ENCODE measurements at places on chromosomes 11 and 22.

GRCh38 chr11:64742087-64742888 lies 1.7 kb downstream of the RASGRP2 start:
- DNase-seq, result no peak

DNA sequence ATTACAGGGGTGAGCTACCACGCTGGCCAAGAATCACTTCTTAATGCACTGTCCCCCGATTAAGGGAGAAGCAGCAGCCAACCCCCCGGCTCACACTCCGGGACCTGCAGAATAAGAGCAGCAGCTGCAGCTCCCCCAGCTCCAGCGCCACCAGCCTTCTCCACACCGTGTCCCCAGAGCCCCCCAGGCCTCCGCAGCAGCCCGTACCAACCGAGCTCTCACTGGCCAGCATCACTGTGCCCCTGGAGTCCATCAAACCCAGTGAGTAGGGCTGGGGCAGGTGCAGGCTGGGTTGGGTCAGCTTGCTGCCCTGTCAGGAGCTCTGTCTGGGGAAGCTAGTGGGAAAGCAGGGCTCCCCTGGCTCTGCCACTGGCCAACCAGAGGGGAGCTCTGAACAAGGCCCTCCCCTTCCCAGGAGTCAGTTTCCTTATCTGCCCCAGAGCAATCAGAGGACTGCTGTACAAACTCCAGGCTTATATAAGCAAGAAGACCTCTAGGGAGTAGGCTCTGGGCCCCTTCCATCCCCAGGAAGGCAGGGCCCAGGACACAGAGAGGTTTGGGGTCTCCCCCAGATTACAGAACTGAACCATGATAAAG lies 8.5 kb upstream of the SH3BP1 start:
- no peak for DNase-seq

GRCh38 chr11:64653388-64653973 lies 62.5 kb downstream of the SLC22A12 start:
- DNase-seq, result no peak

- no peak for DNase-seq
Measured at GRCh38 chr11:40183073-40184064, 1276.1 kb downstream of the LRRC4C start.

DNA sequence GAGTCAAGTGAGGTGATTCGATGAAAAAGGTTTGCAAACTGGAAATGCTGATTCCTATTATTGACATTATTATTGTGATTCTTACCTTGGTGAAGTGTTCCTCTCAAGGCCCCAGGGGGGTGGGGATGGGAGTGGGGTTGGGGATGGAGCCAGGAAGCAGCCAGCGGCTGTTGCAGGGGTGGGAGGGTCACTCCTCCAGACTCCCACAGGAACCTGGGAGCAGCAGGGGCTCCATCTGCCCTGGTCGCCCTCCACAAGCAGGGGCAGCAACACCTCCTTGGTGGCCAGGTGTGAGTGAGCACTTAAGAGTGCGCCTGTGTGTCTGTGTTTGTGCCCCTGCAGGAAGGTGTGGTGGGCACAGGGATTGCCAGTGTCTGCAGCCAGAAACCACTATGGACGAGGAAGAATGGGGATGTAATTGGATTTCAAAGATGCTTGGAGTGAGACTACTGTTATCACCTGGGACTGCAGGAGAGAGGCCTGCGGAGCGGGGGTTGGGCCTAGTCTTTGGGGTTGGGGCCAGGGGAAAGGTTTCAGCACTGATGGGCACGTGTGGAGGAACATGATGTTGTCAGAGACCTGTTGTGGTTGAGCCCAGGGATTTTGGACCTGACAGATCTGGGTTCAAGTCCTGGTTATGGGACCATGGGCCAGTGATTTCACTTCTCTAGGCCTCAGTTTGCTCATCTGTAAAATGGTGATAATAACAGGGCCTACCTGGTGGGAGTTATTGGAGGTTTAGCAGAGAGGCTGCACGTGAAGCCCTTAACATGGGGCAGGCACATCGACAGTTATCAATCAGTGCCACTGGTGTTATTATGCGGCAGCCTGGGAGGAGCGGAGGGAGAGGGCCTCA lies 3.6 kb upstream of the TP53I11 start:
- DNase-seq, result no peak

DNA sequence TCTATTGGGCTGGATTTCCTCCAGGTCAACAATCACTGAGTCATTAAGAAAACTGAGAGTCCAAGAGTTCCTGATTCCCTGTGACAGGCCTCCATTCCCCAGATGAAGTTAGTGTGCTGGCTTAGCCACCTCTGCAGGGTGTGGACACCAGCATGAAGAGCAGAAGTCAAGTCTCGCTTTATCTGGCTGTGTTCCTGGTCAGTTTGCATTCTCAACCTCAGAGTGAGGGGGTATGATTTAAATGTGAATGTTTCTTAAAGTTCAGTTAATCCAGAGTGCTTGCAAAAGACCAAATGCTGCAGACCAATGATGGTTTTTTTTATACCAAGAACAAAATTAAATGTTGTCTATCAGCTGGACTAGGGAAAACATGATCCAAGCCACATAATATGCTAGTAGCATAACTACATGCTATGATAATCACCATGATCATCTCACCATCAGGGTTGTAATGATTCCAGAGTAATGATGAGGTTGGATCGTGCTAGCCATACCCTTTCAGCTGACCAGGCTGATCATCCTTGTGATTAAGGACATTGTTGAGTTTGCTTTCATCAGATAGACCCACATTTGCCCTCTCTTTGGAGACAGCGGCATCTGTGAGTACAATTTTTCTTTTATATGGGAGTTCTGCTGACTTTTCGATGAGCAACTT lies 145.8 kb upstream of the ARHGAP20 start:
- DNase-seq, result peak; percentile 91

GRCh38 chr11:86175191-86175590 lies 69.4 kb upstream of the EED start:
- no peak for DNase-seq

DNA sequence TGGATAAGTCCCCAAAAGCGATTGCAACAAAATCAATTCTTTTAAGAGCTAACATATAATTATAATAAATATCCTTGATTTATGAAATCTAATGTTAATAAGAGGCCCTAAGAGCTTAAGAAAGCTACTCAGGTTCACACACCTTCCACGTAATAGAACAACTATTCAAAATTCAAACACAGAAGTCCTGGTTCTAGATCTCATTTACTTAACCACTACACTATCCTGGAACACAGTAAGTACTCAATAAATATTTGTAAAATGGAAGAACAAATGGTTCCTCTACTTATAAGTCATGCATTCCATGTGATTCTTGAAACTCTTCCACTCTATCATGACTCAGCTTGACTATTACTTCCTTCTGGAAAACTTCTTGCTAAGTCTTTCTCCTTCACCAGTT lies 268.2 kb downstream of the FAM181B start:
- peak; percentile 68 for DNase-seq

- peak; percentile 37 for DNase-seq
Measured at GRCh38 chr22:38397189-38398085, 57.6 kb downstream of the KCNJ4 start.

- no peak for DNase-seq
Measured at GRCh38 chr22:40567106-40567505, 69.4 kb downstream of the MRTFA start.

DNA sequence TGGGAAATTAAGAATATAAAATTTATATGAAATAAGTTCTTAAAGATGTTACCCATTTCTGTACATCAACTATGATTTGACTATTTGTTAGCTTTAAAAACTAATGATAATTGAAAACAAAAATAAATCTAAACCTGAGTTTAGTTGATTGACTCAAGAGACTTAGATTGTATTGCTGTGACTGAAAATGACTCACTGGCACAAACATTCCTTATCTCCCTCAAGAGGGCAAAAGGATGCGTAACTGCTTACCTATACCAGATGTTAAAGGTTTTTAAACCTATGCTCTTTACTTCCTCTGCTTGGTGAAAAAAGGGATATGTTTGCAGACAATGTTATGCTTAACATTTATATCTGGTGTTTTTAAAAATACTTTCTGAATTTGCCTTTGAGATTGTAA lies 30.3 kb downstream of the ATM start:
- DNase-seq, result peak; percentile 36

DNA sequence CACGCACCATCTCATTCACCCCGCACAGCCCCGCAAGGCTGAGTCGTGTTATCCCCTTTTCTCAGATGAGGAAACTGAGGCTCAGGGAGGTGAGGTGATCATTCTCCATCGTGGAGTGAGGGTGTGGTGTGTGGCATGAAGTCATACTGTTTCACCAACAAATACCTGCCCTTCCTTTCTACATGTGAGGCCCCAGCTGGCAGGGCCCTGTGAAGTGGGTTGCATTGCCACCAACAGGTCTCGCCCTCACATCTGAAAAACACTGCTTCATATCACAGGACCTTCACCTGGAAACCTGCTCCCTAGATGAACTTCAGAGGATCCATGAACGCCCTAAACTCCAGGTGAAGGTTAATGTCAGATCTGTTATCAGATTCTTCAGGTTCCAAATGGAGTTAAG lies 4.3 kb downstream of the SSTR3 start:
- DNase-seq, result no peak

DNA sequence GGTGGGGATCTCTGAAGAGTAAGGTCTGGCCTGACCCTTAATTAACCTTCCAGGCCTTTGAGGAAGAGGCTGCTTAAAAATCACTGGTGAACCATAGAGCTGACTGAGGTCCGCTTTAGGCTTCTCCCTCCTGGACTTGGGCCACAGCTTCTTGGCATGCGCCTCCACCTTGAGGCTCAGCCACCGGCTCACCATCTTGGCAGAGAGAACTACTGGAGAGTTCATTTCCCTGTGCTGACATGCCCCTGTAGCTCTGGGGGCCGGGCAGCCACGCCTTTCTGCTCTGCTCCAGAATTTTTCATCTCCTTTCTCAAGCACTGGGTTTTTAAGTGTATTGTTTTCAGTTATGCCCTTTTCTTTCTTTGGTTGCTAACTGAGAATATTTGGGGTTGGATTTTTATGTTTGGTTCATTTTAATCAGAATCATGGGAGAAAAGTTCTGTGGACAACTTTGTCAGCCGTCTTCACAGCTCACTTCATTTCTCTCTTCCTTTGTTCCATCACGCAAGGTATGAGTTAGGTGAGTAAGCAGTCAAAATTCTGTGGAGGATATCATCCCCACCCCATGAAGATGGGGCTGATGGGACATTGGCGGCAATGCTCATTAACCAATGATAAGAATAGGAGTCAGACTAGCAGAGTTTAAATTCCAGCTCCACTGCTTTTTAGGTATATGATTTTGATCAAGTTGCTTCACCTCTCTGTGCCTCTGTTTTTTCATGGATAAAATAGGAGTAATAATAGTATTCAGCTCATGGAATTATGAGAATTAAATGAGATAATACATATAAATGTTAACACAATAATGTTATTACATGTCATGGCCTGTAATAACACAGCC lies 103.9 kb downstream of the DBX1 start:
- DNase-seq, result peak; percentile 47

DNA sequence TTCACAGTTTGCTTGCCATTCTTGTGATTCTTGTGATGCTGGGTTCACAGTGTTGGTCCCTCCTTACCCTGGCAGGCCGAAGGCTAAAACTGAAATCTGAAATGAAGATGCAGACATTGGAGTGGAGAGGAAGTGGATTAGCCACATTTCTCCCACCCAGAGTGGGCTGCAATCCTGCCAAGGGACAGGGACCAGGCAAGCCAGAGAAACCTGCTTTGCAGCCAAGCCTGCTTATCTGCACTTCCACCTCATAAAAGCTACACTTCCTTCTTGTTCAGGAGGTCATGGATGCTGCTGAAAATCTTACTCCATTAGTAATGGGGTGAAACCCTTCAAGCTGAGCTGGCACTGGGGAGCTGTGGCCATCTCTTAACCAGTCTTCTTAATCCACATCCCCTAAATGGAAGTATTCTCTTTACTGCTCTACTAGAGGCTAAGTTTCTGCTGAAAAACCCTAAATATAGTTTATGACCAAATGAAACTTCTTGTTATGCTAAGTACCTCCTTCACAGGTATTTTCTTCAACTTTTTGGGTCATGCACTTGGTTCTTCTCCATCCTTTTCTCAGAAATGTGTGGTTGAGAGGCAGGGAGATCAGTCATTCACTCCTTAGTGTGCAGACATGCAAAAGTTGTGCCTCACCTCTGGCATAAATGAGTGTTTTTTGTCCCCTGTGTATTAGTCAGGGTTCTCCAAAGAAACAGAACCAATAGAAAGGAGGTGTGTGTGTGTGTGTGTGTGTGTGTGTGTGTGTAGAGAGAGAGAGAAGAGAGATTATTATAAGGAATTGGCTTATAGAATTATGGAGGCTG lies 133.9 kb upstream of the BMAL1 start:
- DNase-seq, result peak; percentile 49

DNA sequence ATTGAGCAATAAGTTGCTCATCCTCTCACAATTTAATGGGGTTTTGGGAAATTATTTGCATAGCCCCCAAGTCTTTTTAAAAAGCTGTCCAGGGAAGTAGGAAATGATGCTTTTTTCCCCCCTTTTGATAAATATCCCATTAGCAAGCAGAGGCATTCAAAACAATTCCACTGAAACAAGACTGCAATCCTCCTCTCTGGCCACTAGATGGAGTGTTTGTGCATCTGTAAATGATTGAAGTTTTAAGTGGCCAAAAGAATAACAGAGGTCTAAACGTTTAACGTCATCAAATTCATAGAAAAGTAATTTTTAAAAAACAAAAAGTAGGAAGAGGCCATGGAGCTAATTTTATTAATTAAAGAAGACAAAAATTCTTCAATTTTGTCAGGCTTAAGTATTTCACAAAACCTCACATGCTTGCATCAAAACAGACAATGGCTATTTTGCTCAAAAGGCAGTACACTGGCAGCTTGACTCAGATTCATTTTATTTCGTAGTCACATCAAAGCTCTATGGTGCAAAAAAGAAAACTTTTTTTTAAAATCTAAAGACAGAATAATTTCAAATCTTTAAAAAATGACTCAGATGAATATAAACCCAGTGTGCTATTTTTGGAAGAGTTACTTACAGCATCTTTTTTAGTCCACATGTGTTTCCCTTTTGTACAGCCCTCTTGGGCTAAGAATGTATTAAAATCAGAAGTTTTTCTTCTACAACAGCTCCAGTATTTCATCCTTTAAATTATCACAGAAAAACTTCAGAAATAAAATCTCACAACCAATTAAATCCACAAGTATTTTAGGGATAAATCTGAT lies 17.8 kb downstream of the CHORDC1 start:
- DNase-seq, result peak; percentile 75

- DNase-seq, result peak; percentile 62
Measured at GRCh38 chr22:24894998-24895397, 51.5 kb downstream of the LHFPL7 start.

DNA sequence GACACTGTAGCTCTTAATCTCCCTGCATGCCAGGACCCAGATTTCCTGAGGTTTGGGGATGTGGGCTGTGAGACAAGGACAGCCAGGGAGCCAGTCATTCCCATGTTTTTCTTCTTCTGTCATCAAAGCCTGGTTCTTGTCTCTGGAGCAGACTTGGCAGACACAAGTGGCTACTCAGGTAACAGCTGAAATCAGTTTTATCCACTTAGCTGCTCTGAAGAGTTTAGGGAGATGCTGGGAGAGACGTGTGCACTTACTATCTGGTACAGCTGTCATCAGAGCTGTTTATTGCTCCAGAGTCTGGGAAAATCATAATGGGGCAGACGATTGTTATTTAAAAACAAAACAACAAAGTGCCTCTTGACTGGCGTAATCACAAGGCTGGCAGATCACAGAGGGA lies 56.6 kb downstream of the CSNK2A3 start:
- DNase-seq, result no peak

- DNase-seq, result peak; percentile 56
Measured at GRCh38 chr11:12963792-12964536, 45.2 kb upstream of the RASSF10 start.

- DNase-seq, result no peak
Measured at GRCh38 chr22:50603511-50604255, 3.1 kb downstream of the MAPK8IP2 start.

- peak; percentile 84 for DNase-seq
Measured at GRCh38 chr11:102157219-102157618, 47.0 kb downstream of the YAP1 start.

- no peak for DNase-seq
Measured at GRCh38 chr11:802018-802617, 2.9 kb downstream of the PIDD1 start.
